ENCODE measurements at places on chromosomes 6 and 20.

DNA sequence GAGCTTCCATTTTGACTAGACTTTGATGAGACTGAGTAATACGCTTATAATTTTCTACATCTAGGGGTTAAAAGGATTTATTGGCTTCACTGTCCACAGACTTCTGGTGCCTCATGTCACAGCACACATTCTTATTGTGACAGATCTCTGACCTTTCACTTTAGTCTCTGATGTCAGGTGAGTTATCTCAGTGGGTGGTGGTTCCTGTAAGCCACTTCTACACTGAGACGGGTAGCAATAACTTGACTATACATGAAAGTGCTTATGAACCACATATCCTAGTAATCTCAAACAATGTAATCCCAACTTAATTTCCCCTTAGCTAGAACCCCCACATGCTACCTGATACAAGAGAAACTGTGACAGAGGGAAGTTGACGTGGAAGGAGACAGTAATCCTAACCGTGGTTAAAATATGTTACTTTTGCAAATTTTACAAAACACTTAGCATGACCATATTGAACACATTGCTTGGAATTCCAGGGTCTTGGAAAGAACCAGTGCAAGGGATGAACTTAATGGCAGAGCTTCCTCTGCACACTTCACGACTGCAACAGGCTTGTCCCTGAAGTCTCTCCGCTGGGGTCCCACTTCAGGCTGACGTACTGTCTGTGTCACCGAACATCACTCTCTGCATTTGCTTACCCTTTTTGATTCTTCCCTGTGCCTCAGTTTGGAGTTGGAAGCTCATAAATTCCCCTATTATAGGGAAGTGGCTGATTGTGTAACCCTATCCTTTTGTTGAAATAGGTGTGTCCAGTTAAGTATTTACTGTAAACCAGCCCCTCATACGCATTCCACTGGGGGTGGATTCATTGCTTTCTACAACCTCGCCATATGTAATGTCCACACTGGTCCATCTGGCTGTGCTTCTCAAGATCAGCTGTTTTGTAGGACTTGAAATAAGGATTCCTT, 6.4 kb upstream of the TRIM40 start:
- DNase-seq, result no peak

DNA sequence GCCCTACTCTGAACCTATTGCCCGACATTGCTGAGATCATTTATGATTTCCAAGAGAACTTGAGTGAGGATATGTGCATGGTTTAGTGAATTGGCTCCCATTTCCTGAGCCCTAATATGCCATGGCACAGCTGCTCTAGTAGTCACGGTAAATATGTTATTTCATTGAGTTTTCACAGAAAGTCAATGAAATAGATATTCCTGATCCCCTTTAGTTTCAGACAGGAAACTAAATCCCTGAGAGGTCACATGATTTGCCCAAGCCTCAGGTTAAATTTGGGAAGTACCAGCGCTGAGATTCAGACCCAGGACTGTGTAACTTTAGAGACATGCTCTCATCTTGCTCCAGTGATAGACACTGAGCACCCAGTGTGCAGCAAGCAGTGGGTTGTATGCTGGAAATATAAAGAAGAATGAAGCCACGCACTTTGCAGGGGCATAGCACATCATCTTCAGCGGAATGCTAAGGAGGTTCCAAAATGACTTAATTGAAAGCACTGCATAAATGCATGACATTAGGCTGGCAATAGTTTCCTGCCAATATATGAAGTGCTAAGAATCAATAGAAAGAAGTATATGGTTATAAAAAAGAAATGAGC, 70.6 kb downstream of the FARS2 start:
- DNase-seq, result no peak

DNA sequence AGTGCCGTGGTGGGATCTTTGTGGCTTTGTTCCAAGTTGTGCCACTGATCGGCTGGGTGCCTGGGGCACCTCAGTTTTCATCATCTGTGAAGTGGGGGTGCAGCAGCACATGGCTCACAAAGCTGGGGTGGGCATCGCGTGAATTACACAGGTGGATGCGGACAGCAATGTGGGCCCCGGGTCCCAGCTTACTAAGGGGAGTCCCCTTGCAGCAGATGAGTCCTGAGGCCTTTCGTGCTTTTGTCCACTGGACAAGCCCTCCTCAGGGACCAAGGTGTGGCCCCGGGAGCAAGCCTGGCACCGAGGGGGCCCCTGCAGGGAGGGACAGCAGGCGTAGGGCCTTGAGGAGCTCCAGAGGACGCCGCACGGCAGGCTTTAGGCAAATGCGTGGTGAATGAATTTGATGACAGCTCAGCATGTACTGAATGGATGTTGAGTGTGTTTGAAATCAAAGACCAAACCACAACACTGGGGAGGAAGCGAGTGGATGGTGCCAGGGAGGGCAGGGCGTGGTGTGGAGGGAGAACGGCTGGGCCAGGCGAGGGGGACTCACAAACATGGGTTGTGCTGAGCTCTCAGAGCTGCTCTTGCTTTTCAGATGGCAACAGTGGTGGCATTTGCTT, 53.2 kb downstream of the IRF4 start:
- DNase-seq, result peak; percentile 53

DNA sequence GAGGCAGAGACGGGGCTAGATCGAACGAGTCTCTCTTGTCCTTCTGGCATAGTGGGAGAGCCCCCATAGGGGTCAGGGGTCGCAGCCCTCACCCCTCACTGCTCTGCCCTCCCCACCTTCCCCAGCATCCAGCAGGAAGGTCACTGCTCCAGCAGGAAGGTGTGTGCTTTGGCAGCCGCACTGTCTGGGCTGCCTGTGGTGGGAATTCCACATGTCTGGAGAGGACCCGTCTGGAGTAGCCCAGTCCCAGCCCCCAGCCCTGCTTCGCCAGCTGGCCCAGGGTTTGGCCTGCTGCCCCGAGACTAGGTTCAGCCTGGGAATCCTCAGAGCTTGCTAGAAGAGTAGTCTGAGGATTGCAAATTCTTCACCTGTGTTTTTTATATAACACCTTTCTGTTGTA, 2.5 kb upstream of the R3HDML start:
- DNase-seq, result no peak

GRCh38 chr20:5297280-5298004, 19.3 kb downstream of the PROKR2 start:
- peak; percentile 16 for DNase-seq

DNA sequence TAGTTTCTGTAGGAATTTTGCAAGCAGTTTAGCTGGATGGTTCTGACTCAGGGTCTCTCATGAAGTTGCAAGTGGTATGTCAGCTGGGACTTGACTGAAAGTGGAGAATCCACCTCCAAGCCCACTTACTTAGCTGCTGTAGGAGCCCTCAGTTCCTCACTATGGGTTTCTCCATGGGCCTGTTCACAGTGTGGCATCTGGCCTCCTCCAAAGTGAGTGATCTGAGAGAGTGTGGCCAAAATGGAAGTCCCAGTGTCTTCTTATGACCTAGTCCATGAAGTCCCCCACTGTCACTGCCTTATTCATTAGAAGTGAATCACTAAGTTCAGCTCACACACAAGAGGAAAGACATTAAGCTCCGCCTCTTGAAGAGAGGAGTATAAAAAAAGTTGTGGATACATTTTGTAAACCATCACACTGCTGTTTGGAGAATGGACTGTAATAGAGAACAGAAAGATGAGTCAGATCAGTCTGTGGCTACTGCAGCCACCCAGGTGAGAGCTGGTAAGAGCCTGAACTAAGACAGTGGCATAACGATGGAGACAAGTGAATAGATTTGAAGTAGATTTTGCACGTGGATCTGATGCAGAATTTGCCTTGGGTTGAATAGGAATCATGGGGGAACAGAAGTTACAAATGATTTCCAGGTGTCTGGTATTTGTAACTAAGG, 4.9 kb upstream of the NELFCD start:
- DNase-seq, result no peak

DNA sequence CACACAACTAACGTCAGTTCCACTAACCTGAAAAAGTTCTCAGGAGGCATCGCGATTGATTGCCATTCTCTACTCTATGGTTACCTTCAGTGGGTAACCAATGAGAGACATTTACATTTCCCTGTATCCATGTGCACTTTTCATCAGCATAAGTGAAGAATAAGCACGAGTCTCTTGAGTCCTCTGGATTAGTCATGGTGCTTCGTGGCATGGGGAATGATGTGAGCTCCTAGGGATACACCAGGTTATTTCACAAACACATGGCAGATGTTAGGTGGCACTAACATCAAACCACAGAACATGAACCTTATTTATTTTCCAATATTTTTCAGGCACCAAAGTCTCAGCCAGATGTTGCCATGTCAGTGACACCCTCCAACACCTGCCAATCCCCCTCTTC, 64.0 kb downstream of the FYN start:
- no peak for DNase-seq

DNA sequence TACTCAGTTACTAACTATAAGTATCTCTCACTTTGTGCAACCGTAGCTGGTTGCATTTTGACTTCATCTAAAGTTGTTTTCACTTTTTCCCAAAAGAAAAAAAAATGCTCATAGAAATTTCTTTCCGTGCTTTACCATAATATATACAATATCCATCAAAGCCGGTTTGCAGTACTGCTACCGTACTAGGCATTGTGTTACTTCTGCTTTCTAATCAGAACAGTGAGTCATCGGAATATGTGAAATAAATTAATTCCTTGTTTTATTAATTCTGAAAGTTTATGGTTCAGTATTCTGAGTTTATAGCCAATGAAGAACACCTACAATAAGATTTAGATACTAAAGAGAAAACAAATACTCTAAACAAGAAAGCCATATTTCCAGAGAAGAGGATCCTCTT, 72.5 kb downstream of the TNFRSF21 start:
- DNase-seq, result no peak

DNA sequence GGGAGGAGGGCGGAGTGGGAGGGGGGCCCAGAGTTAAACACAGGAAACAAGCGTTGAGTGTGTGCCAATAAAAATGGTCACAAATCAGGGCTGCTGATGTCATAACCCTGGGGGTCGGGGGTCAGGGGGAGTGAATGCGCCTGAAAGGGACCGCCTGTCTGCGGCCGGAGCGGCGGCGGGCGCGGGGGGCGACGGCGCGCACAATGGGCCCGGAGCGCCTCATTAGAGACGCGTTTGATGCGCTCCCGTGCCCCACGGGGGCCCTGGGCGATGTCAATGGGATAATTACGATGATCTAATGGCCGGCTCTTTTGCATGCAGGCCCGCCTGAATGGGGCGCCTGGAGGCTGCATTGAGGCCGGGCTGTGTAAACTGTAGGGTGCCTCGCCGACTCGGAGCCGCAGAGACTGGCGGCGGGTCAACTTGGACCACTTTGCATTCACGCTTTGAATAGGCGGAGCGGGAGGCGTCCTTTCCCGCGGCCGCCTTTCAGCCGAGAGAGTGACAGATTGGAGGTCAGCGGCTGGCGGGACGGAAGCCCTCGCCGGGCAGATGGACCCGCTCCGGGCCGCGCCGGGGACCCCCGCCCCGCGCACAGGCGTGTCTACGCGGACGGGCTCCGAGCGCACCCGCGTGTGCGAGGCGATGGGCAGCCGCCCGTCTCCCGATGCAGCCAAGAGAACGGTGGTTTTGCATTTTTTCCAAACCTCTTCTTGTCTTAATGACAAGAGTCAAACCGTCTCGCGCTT, 296.1 kb downstream of the TFAP2C start:
- no peak for DNase-seq

DNA sequence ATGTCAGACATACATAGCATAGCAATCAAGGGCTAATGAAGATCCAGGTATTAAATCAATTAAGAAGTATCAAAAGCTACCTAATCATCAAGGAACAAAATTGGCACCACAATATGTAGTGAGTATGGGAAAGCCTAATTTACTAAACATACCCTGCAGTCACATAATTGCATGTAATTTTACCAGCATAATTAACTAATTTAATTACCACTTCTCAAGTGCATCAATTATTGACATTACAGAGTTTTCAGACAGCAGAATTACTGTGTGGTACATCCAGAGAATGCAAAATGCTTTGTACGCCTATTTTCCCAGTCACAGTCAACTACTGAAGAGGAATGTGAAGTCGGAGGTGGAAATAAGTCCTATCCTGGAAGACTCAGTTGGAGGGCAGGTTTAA, 279.0 kb upstream of the ID4 start:
- DNase-seq, result no peak

GRCh38 chr6:36954262-36954931, at the start of gene PI16:
TSS of gene PI16 (plus strand) at chr6:36954738. CDS start at chr6:36954761, 23 bp downstream.
- DNase-seq, result no peak

DNA sequence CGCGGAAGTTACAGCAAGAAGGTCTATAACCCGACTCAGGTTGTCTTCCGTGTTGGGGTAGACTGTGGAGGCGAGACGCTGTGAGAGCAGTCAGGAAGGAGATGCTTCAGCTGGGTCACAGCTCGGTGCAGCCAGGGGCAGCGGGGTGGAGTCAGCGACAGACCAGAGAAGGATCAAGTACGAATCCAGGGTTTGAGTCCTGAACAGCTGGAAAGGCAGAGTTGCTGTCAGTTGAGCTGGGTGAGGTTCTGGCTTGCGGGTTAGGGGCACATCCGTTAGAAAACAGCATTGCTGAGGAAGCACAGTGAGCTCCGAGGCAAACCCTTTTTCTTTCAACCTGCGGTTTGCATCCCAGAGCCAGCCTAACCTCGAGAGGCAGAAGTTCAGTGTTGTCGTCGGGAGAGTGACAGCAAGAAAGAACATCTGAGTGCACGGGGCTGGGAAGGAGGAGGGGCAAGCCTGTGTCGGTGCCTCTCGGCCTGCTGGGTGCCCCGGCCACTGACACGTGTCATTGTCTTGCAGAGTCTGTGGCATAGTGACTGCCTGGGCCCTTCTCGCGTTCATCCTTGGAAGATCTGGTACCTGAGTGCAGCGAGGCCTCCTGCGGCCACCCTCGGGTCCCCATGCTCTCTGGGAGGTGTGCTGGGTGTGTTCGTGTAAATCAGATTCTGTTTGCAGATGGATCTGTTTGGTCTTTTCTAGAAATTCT, 20.0 kb downstream of the PNLDC1 start:
- no peak for DNase-seq

- no peak for DNase-seq
These were observed 83.1 kb downstream of the MYLK4 start for GRCh38 chr6:2667617-2668016.

DNA sequence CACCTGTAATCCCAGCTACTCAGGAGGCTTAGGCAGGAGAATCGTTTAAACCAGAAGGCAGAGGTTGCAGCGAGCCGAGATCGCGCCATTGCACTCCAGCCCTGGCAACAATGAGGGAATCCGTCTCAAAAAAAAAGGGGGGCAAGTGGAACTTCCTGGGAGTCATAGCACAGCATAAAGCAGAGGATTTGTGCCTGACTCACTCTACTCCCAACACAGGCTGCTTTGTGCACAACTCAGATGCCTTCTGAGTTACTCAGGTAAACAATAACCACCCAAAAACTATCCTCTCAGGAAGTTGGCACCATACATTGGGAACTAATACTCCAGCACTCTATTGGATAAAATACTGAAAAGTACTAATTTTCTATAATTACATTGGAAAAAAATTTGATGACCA, 2.5 kb upstream of the TMEM244 start:
- DNase-seq, result no peak

- DNase-seq, result no peak
These were observed 6.1 kb upstream of the ZNFX1 start for GRCh38 chr20:49283703-49284625.

- DNase-seq, result no peak
These were observed 78.2 kb upstream of the SULF2 start for GRCh38 chr20:47863315-47863965.
